ENCODE measurements at places on chromosomes 4 and X. TPM values are rescaled to one million over a fixed set of nuclear protein-coding genes. Genes with fewer than 3 reads are reported as not detected.

TRIML2 gene
- total RNA-seq: not detected

NLGN4X gene
- not detected for total RNA-seq

VEGFC gene
- total RNA-seq: 14.3 TPM

GLOD5 gene
- not detected for total RNA-seq

PIR gene
- total RNA-seq: 285 TPM

DCAF4L1 gene
- total RNA-seq: 0.09 TPM

TREX2 gene
- total RNA-seq: 2.8 TPM

RTL3 gene
- total RNA-seq: under 0.01 TPM

MAGEC2 gene
- not detected for total RNA-seq

STK32B gene
- total RNA-seq: 9.8 TPM

GLRB gene
- total RNA-seq: 5.1 TPM

GUCY1A1 gene
- 0.27 TPM for total RNA-seq

WAS gene
- 0.09 TPM for total RNA-seq

ETDA gene
- total RNA-seq: not detected

LARP7 gene
- total RNA-seq: 27.8 TPM

SLC49A3 gene
- total RNA-seq: 3.3 TPM

DMRTC1 gene
- total RNA-seq: not detected

UGT2A3 gene
- not detected for total RNA-seq

FGFBP1 gene
- not detected for total RNA-seq

RPS6KA6 gene
- total RNA-seq: 0.19 TPM

CRMP1 gene
- under 0.01 TPM for total RNA-seq

PLCXD1 gene
- 9.2 TPM for total RNA-seq

UXT gene
- total RNA-seq: 129 TPM

MTTP gene
- 0.09 TPM for total RNA-seq

FGFRL1 gene
- total RNA-seq: 12.0 TPM

PAGE5 gene
- total RNA-seq: not detected

SPANXD gene
- total RNA-seq: not detected

TMEM154 gene
- total RNA-seq: 3.9 TPM

ADAM29 gene
- not detected for total RNA-seq

UGT2B17 gene
- not detected for total RNA-seq

C4orf51 gene
- not detected for total RNA-seq

FRMPD3 gene
- not detected for total RNA-seq

ERCC6L gene
- total RNA-seq: 4.2 TPM

MAGEA2B gene
- total RNA-seq: not detected

MCTS1 gene
- total RNA-seq: 42.4 TPM

MAGEA9B gene
- not detected for total RNA-seq

SMR3B gene
- not detected for total RNA-seq

TMPRSS11B gene
- not detected for total RNA-seq

HEPH gene
- 0.47 TPM for total RNA-seq

CT45A9 gene
- total RNA-seq: not detected

CASK gene
- total RNA-seq: 19.4 TPM

LNX1 gene
- 1.0 TPM for total RNA-seq

UGT2A1 gene
- total RNA-seq: 0.27 TPM

IL2RG gene
- total RNA-seq: not detected

SSX3 gene
- total RNA-seq: not detected

GAGE1 gene
- not detected for total RNA-seq

TKTL2 gene
- not detected for total RNA-seq

KIF4A gene
- total RNA-seq: 17.8 TPM

MAGED4 gene
- total RNA-seq: 10.5 TPM

All from endothelial cell of coronary artery (primary cell).